ENCODE measurements at places on chromosomes 1 and 21. TPM values are rescaled to one million over a fixed set of nuclear protein-coding genes. Genes with fewer than 3 reads are reported as not detected.

The SPRR3 gene
- polyA plus RNA-seq, result not detected

The MFAP2 gene
- 394 TPM for polyA plus RNA-seq

The GSTM4 gene
- polyA plus RNA-seq, result 31.4 TPM

The DCST2 gene
- polyA plus RNA-seq, result 1.7 TPM

The COA7 gene
- polyA plus RNA-seq, result 17.0 TPM

The KRTAP23-1 gene
- polyA plus RNA-seq, result not detected

The SLC9A1 gene
- polyA plus RNA-seq, result 17.3 TPM

The TNFRSF14 gene
- 0.13 TPM for polyA plus RNA-seq

The KIAA0040 gene
- polyA plus RNA-seq, result 11.0 TPM

The GBP3 gene
- polyA plus RNA-seq, result not detected

The TIE1 gene
- polyA plus RNA-seq, result 0.74 TPM

The LAMC2 gene
- polyA plus RNA-seq, result 5.2 TPM

The ARHGAP30 gene
- 0.50 TPM for polyA plus RNA-seq

The FAM151A gene
- polyA plus RNA-seq, result not detected

The MYOG gene
- polyA plus RNA-seq, result not detected

The KIFAP3 gene
- polyA plus RNA-seq, result 1.3 TPM
